ENCODE measurements at places on chromosomes 12 and 14.

DNA sequence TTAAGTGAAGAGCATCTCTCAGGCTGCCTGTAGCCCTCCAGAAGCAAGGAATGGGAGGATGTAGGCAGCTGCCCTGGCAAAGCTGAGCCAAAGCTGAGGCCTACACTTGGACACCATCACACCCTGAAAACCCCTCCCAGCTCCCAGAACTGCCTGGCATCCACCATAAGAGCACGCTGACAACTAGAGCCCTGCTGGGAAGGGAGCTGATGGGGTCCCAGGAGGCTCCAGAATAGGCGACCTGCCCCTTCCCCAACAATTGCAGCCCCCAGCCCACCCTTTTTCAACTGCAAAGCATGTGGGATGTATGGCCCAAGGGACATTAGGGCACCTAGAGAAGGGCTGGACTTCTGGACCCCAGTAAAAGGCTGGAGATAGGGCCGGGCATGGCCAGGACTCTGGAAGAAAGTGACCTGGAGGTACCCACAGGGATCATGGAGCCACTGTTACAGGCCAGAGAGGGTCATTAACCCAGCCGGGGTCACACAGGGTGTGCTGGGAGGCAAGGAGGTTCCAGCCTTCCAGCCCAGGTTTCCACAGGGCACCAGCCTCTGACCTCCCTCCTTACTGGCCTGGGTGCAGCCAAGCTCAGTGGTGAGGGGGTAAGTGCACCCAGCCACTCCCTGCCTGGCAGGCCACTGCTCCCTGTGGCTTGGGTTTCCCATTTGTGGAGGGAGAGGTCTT, 27.8 kb downstream of the FAM222A start:
- DNase-seq, result no peak

DNA sequence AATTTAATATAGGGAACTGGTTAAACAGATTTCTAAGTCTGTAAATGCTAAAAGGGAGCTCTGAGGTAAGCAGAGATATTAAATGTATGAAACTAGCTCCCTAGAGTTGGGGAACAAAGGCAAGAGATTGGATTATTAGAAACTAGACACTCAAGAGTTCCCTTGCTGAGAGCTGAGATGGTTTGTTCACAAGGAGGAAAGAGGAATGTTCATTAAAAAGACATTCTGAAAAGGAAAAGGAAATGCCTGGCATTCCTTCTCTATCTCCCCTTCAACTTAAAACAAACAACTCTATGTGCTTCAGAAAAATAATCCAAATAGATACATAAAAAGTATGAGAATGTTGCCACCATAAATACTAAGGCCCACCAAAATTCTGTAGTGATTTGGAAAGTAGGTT, 73.7 kb downstream of the GALNT4 start:
- DNase-seq, result no peak

- DNase-seq, result no peak
Observed at GRCh38 chr12:56980268-56980667, 22.9 kb upstream of the RDH16 start.

DNA sequence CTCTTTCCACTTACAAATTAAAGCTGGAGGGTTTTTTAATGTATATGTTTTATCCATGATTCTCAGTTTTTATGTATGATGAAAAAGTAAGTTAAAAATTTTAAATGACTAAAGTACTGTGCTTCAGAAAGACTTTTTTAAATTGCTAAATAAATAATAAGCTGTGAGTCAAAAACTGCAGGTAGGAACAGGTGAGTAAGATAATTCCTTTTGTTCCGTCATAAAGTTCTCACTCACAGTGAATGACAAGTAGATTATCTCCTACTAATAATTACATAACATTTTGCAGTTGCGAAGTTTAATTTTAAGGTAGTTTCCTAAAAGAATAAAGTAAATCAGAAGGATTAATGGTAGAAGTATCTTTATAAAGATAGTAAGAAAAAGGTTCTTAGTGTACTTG, 78.0 kb downstream of the PRKCH start:
- no peak for DNase-seq
